Left colon (tissue), 2 donors: ENCODE measurements at places on chromosomes 1 and 21.

GRCh38 chr1:33060579-33061083 lies 20.3 kb upstream of the AZIN2 start:
- no peak for DNase-seq

DNA sequence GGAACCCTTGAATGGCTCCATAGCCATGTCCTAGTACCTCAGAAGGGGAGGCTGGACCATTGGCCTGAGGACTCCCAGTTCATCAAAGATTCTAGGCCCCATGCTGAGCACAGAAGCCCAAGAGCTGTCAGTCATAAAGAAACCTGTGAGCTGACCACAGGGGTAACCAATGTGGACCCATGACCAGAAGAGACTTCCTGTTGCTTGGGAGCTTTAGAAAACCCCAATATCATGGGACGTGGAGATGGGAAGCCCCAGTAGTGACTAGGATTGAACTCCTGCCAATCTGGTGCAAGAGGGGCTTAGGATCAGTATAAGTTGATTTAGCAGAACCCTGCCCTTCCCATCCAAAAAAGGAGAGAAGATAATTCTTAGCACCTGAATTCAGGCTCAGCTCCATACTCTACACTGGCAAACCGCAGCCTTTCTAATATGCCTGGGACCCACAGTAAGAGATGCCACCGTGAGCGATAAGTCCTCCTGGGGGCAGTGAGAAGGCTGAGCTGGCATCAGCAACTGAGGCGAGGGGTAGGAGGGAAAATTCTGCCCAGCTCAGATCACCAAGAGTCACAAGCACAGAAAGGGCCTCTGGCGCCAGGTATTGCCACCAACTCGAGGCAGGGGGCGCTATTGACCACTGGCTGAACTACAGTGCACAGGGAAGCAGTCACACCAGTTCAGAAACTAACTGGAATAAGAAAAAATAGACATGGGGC lies 108.9 kb downstream of the CAPN8 start:
- peak; percentile 74 for DNase-seq

GRCh38 chr1:108117945-108118902 lies 81.9 kb downstream of the SLC25A24 start:
- DNase-seq = no peak

GRCh38 chr1:36872858-36873257 lies 161.5 kb downstream of the GRIK3 start:
- DNase-seq = no peak

- peak; percentile 56 for DNase-seq
Measured at GRCh38 chr1:202625416-202626360, 84.6 kb downstream of the SYT2 start.

DNA sequence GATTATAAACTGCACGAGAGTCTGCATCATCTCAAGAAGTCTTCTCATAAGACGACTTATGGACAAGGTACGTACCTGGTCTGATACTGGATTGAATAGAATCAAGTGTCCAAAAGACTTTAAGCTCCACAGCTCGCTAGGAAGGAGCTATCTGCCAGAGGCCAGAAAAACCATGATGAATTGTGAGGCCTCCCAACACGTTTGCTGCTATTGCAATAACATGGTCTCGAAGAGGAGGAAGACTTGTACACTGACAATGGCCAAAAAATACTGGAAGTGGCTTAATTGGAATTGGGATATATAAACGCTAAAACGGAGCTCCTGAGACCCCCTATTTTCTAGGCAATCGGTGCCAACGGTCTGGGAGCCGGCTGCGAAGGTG lies 534 bp downstream of the DNAJC28 start:
- DNase-seq = no peak

DNA sequence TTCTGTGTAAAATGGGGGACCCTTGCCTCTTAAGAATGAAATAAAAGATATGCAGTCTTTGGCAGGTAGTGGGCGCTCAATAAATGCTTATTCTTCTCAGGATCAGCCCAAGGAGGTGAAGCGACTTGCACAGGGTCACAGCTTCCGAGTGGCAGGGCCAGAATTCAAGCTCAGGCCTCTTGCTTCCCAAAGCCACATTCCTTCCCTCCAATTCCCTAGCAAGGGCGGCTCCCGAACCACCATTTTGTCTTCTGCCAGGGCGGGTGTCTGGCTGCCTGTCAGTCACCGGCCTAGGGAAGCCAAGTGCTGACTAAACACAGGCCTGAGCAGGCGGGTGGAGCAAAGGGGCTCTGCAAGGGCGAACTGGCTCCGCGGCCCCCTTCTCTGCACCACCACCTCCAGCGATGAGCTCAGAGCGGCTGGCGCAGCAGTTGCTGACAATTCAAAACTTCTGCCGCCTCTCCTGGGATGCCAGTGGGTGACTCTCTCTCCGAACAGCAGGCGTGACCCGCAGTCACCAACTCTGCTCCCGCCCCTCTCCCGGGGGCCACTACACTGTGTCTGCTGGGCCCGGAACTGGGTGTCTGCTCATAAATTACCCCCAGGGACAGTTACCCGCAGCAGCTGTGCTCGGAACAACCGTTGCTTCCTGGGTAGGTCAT lies 10.8 kb downstream of the GPR3 start:
- DNase-seq = peak; percentile 54

- DNase-seq = peak; percentile 80
Measured at GRCh38 chr1:206540044-206540780, 32.9 kb downstream of the RASSF5 start.

GRCh38 chr1:8669606-8670335 lies 147.7 kb downstream of the RERE start:
- no peak for DNase-seq

DNA sequence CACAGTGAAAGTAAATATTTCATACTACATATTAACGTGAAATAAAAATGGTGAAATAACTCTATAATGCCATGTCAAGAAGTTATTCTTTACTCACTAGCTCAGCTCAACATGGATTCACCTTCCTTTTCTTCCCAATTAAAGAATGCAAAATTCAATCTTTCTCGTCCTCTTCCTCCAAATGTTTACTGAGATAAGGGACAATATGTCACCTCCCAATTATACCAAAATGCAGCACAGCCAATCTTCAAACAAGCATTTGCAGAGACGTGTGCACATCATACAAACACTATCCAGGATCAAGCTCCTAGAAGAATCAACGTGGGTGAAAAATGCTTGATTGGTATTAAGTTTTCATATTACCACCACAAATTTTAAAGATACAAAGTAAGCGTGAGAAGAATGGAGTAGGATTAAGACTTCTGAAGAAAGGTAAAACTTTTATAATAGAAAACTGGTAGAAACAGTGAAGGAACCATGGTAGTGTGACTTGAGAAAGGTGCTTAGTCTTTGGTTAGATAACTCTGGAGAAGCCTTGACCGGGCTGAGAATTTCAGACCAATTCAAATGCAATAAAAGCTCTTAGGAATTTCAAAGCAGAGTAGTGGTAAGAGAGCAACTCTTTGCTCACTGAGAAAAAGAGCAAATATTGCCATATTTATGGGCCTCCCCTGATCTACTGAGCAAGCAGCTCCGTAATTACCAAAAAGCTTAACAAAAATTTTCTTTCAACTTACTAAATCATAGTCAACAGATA lies 7.2 kb downstream of the PTP4A2 start:
- DNase-seq = no peak

- no peak for DNase-seq
Measured at GRCh38 chr1:34213956-34214355, 37.2 kb downstream of the C1orf94 start.

- peak; percentile 9 for DNase-seq
Measured at GRCh38 chr21:20451046-20451445, 547.2 kb upstream of the NCAM2 start.

DNA sequence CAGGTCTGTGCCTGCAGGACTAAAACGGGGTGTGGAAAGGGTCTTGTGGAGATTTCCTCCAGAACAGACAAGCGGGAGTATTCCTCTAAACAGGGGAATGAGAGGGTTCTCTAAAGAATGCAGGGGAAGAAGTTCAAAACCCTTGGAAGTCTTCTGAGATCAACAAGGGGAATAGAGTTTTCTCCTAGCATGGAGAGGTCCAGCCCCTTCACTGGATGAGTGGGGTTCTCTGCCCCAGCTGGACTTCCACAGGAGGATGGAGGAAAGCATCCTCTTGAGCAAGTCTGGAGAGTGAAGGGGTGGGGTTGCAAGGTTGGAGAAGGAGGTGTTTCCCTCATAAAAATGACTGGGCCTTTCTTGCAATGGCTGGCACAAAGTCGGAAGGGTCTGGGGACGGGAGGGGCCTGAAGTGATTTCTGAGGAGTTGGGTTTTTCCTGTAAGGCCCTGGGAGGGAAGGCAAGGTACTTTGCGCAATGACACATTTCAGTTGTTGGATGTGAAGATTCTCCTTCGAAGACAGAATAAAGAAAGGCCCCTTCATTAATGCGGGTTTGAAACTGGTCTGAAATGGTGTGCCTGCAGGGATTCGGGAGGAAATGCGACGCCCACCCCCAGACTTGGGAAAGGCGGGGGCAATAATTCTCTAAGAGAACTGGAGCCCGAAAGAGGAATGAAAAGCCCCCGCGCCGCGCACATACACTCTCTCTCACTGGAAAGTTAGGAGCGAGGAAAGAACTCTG lies 884 bp downstream of the SPATA6 start:
- DNase-seq = peak; percentile 25

DNA sequence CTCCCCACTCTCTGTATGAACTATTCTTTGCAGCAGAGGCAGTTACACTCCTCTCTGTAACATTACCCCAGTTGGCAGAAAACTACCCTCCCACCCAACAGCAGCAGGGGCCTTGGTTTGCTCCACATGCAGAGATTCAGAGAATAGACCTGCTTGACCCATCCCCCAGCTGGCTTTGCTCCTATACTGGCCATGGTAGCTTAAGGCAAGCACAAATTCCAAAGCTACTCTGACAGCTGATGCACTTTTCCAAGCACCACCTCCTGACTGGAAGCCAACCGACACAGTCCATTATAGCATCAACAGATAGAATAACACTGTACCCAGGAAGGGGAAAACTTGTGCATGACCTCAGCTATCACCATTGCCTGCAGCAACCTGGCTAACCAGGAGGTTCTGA lies 846.5 kb upstream of the NCAM2 start:
- DNase-seq = no peak

GRCh38 chr1:169109561-169110134 lies 3.2 kb downstream of the ATP1B1 start:
- DNase-seq = peak; percentile 87

- DNase-seq = no peak
Measured at GRCh38 chr1:76133977-76134376, 59.4 kb downstream of the ST6GALNAC3 start.

DNA sequence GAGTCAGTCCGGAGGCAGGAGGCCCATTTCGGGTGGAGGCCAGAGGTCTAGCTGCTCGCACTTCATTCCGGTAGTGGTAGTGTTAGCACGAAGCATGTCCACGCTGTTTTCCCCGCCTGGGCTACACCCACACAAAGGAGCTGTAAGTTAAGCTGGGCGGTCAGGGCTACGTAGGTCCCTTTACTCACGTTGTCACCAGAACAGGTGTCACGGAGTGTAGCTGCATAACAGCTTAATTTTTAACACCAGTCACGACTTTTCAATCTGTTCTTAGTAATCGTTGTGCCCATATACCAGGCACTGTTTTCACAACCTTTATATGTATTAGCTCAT lies 15.6 kb downstream of the HLX start:
- no peak for DNase-seq

DNA sequence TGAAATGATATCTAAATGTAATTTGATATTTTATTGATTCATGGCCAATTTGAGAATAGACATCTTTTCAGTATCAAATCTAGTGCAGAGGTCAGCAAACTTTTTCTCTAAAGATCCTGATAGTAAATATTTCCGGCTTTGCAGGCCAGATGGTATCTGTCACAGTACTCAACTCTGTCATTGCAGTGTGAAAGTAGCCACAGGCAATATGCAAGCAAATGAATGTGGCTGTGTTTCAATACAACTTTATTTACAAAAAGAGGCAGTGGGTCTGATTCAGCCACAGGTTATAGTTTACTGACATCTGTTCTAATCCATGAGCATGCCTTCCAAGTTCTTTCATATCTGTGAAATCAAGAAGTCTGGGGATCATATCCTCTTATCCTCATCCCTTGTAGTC lies 221.2 kb downstream of the PRDM2 start:
- DNase-seq = no peak

DNA sequence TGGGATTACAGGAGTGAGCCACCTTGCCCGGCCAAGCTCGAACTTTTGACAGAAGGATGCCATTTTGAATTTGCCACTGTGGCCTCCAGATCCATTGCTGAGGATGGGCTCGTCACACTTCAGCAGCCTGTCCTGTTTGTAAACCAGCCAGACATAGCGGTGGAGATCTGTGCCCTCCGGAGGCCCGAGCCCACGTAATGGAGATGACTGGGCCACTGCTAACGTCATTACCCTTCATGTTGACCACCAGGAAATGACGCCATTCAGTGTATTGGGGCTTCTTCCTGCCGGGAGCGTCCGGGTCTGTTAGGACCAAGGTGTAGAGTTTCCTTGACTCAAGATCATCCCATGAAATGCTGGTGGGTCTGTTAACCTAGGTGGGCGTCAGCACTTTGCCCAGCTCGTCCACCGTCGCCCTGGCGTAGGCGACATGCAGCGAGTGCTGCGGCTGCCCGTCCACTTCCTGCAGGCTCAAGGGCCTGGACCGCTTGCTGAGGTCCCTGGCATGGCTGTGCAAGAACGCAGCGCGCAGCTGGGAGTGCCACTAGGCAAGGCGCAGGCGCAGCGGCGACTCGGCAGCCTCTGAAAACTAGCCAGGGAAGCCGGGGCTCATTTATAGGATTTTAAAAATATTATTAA lies 40.8 kb downstream of the PTPRC start:
- peak; percentile 18 for DNase-seq

- peak; percentile 82 for DNase-seq
Measured at GRCh38 chr1:84772428-84772943, 82.2 kb upstream of the SSX2IP start.

DNA sequence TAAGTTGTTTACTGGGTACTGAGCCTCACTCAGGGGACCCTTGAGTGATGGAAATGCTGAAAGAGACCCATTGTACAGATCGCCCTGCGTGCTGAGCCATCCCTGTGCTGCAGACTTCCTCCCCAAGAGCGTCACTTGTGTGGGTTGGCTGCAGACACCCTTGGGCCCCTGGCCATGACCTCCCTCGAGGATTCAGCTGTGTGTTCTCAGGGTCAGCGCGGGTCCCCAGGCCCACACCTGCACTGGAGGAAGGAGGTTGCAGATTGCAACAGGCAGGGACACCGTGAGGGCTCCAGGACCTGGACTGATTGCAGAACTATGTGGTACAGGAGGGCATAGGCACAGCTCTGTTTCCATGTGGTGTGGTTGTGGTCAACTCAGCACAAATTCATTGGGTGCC lies 4.4 kb downstream of the SNAP47 start:
- DNase-seq = no peak

- no peak for DNase-seq
Measured at GRCh38 chr1:6918925-6919511, 133.8 kb downstream of the CAMTA1 start.

DNA sequence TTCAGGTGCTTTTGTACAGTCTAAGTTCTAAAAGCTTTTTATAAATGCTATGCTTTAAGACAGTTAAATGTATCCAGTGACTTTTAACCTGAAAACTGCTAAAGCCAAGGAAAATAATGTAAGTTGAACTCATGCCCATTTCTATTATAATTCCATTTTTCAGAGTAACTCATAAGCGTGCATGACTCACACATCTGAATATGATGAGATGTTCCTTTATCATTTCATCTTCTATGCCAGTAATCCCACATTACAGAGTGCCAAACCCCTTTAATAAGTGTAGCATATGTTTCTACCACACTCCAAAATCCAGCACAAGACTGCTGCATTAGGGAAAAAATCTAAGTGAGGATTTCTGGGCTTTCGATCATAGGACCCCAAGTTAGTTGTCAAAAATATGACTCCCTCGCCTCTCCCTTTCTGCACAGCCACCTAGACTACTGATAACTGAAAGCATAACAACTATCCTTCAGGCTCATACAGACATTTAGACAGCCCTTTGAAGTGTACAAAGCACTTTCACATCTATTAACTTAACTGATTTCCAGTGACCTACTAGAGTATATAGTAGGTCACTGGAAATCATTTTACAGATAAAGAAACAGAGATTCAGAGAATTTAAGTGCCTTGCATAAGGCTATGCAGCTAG lies 45.3 kb downstream of the JAK1 start:
- DNase-seq = no peak
